Caudate nucleus (tissue), 63 donors: ENCODE measurements at places on chromosomes 11 and 22.

- no peak for DNase-seq
Observed at GRCh38 chr22:24392218-24392931, 35.0 kb upstream of the ADORA2A start.

GRCh38 chr11:47869544-47870393 is 21.6 kb upstream of the NUP160 start:
- no peak for DNase-seq

DNA sequence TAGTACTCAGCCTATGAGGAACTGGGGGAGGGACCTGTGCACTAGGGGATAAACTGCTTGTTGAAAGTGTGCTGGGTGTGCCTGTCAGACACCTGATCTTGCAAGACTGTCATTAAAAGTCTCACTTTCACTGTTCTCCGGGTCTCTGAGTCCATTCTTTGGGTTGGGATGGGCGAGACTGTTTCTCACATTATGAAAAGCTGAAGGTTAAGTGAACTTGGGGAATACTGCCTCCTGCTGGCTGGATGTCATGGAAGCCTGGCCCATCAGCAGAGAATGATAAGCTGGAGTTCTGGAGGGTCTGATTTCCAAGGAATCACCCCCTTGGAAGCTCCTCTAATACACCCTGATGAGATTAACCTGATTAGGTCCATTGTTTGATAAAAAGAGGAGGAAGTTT is 9.0 kb upstream of the VPREB1 start:
- no peak for DNase-seq

GRCh38 chr22:31138126-31138525 is 2.2 kb downstream of the PLA2G3 start:
- DNase-seq, result no peak

GRCh38 chr11:18696638-18697225 is 1.8 kb upstream of the TMEM86A start:
- no peak for DNase-seq

GRCh38 chr22:36617694-36618522 is 85.6 kb downstream of the CACNG2 start:
- no peak for DNase-seq

- DNase-seq, result peak; percentile 62
Observed at GRCh38 chr11:15845261-15845660, 511.1 kb downstream of the SOX6 start.

DNA sequence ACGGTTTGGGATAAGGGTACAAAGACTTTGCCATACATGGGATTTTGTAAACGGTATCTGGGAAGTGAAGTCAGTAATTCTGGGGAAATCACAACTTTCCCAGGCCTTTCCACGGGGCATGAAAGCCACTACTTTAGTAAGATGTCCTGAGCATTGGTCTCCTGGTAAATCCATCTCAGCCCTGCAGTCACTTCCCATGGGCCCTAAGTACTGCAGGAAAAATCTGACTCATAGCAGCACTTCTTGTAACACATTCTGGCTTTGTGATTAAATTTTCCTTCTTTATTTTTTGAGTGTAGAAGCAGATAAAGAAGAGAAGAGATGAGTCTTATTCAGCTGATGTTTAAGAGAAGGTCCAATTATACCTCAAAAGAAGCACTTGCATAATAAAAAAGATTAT is 67.6 kb downstream of the BLID start:
- no peak for DNase-seq

DNA sequence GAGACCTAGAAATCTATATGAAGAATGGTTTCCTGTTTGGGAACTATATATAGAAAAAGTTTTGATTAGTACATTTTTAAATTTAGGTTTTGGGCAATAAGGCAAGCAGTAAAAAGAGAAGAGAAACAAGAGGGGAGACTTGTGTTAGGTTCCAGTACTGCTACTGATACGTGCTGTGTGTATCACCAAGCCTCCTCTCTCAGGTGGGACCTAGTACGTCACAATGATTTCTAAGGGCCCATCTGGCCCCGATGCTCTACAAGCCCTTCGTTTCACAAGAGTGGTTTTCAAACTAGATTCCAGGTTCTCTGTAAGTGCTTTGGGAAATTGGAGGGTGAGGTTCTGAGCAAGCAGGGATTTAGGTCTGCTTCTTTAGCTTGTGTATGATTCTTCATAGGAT is 39.2 kb downstream of the USP35 start:
- no peak for DNase-seq

DNA sequence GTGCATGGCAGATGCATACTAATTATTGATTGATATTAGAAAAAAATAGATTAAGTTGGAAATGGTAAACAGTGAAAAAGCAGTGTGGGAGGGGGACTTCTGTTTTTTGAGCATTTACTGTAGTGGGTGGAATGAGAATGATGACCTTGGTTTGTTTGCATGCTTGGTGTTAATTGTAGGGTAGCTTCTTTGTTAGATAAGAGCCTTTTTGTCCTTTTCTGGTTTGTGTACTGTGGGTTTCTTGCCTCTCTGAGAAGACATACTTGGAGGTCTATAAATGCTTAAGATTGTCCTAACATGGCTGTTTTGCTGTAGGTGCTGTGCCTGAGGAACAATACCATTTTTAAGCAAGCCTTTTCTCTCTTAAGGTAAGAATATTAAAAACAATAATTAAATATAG is 17.0 kb downstream of the MRPL48 start:
- no peak for DNase-seq

GRCh38 chr11:63521896-63522295 is 14.7 kb upstream of the PLAAT4 start:
- no peak for DNase-seq

DNA sequence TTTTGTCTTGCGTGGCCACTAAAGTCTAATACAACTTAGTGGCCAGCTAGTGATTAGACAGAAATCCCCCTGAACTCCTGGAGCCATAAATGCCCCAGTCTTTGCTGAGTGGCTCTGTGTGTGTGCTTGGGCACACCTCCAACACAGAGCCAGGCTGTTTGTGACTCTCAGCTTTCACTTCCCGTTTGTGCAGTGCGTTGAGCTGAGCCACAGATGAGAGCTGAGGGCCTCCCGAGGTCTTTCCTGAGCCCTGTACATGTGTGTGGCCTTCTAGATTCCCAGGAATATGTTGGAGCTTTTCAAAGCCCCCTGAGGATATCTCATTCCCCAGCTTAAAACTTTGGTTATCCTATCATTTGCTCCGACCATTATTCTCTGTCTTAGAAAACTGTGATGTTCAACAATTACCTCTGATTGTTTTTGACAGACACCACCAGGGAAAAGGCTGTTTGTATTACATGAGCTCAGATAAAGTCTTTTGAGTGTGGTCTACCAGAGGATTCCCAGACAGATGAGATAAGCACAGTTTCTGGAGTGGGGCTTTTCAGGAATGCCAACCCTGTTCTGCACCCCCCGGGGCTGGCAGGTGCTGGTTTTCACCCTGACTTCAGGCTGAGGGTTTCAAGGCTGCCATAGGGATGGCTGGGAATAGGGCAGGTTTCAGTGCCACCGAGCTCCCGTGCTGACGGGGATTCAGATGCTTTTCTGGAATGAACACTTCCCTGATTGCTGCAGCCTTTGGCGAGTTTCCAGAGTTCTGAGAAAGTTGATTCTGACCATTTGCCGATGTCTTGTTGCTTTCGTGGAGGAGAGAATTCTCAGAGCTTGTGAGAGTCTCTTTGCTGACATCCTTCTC is 23.8 kb downstream of the IGHMBP2 start:
- no peak for DNase-seq

GRCh38 chr11:27563201-27563600 is 56.6 kb upstream of the LIN7C start:
- no peak for DNase-seq

DNA sequence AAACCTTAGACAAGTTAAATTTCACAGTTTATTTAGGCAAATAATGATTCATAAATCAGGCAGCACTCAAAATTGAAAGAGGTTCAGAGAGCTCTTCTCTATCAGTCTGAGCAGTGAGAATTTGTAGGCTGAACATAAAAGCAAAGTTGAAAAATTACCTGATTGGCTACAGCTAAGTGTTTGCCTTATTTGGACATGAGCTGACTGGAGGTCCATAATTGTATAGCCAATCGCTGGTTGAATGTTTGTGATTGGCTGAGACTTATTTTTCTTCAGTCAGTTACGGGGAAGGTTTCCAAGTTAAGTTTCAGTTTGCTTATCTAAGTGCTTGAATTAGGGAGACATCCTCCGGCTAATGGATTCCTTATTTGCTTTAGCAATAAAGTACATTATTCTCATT is 527.5 kb downstream of the CNTN5 start:
- no peak for DNase-seq

GRCh38 chr11:116693593-116694348 is 79.0 kb downstream of the BUD13 start:
- no peak for DNase-seq

GRCh38 chr11:44005063-44005701 is 42.6 kb upstream of the ACCSL start:
- no peak for DNase-seq

DNA sequence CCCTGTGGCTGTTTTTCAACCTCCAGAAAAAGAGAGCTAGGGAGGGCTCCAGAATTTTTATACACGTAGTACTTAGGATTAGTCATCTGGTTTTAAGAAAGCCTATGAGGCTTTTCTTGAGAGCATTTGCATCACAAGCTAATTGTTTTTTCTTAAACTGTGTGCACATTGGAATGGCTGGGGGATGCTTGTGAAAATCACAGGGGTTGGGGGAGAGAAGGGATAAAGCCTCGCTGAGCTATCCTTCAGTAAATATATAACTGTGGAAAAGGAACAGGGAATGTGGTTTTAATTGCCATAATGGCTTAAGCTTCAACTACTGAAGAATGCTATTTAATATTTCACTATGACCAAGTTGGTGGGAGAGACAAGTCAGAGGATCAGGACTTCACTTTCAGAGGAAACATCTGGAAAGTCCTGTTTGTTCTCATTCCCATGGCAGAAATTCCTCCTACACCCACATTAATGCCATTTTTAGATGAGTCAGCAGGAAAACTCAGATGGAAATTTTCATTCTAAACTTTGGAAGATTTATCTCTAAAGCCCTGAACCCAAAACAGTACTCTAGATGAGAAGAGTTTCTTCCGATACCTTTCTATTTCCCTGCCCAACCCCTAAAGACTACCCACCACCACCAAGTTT is 591.3 kb downstream of the LRRC4C start:
- DNase-seq, result no peak

DNA sequence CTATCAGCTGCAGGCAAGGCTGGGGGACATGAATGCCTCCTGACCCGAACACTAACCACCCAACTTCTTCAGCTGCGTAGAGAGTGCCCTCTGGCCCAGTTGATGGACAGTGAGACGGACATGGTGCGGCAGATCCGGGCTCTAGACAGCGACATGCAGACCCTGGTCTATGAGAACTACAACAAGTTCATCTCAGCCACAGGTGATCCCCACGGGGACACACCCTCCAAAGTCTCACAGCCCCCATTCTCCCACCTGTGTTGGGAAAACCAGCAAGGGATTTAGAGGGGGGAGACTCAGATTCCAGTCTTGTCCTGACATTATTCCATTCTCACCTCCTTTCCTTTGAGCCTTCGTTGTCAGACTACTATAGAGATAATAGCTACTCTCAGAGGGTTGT is 912 bp downstream of the VPS51 start:
- DNase-seq, result no peak

DNA sequence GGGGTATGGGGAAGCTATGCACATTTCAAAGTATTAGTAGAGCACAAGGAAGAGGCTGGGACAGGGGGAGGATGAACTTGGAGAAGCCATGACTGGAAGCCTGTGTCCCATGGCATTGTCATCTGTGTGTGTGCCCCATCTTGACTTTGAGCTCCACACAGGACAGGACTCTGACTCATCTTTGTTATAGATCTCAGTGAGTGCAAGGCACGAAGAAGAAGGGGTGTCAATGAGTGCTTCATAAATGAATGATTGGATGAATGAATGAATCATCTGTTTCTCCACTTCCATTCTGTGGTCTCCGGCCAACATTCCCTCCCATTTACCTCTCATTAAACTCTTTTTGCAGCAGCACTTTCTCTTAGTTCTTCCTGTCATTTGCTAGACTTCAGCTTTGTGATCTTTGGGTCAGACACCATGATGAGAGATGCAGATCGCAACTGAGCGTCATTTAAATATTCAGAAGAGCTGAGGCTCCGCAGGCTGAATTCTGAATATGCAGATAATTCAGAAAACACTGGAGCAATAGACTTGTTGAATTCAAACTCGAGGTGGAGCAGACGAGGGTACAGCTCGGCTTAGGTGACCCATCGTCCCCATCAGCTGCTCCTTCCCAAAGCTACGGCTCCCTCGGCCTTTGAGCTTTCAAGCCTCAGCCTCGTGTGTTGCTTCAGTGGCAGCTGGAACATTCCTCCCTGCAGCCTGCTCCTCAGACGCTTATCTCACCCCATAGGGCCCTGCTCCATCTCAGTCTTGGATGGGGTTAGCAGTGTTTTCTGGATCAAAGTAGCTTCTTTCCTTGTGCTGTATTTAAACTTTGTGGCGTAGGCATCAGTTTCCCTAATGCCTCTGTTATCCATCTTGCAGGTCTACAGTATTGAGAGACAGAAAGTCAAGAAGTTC is 30.8 kb downstream of the APOL3 start:
- DNase-seq, result no peak

DNA sequence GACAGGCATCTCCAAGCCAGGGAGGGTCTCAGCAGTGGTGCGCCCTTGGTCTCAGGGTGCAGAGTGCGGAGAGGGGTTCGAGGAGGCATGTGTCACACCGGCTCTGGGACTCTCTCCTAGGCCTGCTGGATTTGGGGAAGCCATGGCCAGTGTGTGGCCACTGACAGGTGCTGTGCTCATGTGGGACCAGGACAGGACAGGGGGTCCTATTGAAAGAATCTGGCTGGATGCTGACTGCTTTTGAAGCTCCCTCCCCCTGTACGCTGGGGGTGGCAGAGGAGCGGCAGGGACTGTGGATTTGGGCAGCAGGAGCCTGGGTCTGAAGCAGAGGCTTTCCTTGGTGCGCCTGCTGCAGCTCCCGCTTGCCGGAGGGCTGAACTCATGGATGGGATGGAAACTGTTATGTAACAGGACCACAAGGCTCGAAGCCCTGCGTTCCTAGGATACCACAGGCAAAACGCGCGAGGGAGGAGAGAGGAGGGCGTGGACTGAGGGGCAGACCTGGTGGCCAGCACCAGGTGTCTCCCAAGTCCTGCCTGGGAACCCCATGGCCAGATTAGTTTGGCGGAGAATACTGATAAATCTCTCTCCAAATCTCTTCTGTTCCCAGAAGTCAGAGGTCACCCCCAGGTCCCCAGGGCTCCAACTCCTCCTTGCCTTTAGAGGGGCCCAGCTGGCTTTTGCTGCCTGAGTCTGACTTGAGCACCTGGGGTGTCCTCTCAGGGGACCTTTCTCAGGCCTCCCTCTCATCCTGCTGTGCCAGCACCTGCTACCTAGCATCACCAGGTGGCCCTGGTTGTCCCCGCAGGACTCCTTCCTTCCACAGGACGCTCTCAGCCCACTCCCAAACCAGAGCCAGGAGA is 13.8 kb upstream of the TEF start:
- peak; percentile 22 for DNase-seq

DNA sequence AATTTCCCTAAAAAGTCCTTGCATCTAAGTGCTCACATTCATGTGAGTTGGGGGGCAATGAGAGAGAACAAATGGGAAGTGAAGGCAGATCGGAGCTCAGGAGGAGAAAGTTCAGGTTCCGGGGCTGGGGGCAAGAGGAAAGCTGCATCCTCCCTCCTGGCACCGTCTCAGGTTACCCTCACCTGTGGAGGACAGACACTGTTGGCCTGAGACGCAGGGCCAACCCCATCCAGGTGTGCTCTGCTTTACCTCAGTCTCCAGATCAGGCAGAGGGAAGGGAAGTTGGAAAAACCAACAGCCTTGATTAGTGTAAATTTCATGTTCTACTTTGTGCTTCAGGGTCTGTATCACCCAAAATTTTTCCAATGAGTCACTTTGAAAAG is 146.9 kb downstream of the TRIM29 start:
- no peak for DNase-seq

- no peak for DNase-seq
Observed at GRCh38 chr11:80686889-80687288, 1246.1 kb upstream of the TENM4 start.
